ENCODE measurements at places on chromosomes 16 and 17.

- DNase-seq = peak; percentile 48
Measured at GRCh38 chr16:30748634-30749445, 615 bp downstream of the PHKG2 start.

- no peak for DNase-seq
Measured at GRCh38 chr17:5354310-5354709, 65.2 kb downstream of the NUP88 start.

DNA sequence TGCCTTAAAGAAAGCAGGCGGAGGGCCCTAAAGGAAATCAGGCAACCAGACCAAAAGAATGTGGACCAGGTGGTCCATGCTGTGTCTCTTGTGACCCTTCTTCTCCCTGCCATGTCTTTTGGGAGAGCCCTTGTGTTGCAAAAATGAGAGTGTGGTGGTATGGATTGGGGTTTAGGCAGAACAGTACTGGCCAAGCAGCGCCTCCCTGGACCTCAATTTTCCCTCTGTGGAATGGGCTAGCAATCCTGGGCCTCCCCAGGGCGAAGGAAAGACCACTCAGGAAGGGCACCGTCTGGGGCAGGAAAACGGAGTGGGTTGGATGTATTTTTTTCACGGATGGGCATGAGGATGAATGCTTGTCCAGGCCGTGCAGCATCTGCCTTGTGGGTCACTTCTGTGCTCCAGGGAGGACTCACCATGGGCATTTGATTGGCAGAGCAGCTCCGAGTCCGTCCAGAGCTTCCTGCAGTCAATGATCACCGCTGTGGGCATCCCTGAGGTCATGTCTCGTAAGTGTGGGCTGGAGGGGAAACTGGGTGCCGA lies 7.6 kb upstream of the NLRC5 start:
- DNase-seq = no peak

GRCh38 chr17:62898239-62898864 lies 67.7 kb upstream of the TANC2 start:
- no peak for DNase-seq

DNA sequence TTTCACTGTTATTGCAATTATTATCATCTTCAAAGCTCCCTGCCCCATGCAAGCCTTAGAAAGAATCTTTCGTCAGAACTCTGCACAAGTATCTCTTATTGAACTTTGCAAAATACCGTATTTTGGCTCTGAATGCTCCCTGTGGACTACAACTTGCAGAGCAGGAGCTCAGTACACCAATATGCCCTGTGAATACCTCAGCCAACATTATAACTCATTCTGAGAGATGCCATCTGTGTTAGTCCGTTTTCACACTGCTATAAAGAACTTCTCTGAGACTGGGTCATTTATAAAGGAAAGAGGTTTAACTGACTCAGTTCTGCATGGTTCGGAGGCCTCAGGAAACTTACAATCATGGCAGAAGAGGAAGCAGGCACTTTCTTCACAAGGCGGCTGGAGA lies 87.2 kb upstream of the XYLT1 start:
- no peak for DNase-seq

DNA sequence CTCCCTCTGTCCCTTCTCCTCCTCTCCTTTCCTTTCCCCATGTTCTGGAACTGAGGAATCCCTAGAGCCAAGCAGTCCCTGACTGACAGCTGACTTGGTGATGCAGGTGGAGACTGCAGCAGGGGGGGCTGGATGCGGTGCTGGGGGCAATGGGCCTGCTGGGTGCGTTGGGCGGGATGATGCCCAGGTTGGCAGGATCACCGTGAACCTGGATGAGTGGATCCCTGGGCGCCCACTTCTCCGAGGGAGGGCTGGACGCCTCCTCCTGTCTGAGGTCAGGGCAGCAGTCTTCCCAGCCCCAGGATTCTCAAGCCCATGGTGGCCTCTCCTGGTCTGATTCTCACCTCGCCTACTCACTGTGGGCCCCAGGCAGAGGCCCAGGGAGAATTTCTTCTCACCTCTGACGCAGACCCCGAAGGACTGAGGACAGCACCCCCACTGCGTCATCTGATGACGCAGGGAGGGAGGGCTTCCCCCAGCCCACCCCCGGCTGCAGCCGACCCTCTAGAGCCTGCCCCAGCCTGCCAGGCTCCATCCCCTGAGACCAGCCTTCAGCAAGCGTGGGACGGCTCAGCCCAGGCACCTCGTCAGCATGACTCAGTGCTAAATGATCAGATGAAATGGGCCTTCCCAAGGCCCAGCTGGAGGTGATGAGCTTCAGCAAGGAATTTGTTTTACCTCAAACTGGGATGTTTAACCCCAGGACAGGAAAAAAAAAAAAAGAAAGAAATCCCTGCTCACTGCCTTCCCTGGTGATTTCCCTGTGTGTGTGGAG lies 188.0 kb upstream of the TNRC6C start:
- DNase-seq = no peak

DNA sequence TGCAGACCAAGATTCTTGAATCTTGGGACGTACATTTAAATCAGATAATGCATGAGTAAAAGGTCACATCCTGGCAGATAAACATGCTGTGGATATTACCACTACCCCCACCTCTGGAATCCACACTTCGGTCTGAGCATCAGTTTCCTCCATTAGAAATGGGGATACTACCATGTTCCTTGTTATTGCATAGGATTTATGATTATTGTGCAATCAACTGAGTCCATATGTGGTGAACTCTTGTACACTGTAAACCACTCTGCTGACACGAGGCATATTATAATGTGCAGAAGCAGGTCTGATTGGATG lies 108.7 kb downstream of the VAT1L start:
- DNase-seq = no peak

- DNase-seq = no peak
Measured at GRCh38 chr16:48546774-48547173, 63.2 kb downstream of the N4BP1 start.

- no peak for DNase-seq
Measured at GRCh38 chr16:18836702-18837101, 35.4 kb upstream of the ARL6IP1 start.
